ENCODE measurements at places on chromosomes 5 and 9. TPM values are rescaled to one million over a fixed set of nuclear protein-coding genes. Genes with fewer than 3 reads are reported as not detected.

DNA sequence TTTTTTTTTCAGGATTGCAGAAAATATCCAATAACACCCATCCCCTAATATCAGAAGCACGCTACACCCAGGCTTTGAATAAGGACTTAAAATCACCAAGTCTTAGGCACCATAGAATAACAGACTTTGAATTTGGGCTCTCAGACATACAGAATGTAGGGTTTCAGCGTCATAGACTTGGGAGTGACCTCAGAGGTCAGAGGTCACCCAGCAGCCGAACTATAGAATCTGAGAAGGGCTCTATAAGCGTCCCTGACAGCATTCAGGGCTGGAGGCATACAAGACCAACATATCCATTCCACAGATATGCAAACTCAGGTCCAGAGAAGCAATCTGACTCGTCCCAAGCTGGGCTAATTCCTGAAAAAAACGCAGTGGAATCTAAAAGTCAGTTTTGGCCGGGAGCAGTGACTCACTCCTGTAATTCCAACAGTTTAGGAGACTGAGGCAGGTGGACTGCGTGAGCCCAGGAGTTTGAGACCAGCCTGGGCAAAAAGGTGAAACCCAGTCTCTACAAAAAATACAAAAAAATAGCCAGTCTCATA, 34.7 kb downstream of the SLC6A7 start:
- no peak for DNase-seq

- DNase-seq = no peak
Observed at GRCh38 chr9:106450549-106450948, 412.4 kb upstream of the ZNF462 start.

DNA sequence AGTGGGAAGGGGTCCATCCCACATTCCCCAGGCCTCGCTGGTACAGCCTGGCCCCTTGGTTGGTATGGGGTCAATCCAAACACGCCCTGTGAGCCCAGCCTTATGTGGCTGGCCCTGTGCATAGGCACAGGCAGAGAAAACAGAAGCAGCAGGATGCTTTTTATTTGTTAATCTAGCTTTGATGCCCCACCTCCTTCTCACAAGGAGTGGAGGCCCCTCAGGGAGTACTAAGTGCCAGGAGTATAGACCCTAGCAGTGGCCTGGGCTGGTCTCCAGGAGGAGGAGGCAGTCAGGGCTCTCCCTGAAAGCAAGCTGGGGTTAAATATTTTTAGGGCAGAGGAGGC, 14.6 kb upstream of the TCF7 start:
- no peak for DNase-seq

DNA sequence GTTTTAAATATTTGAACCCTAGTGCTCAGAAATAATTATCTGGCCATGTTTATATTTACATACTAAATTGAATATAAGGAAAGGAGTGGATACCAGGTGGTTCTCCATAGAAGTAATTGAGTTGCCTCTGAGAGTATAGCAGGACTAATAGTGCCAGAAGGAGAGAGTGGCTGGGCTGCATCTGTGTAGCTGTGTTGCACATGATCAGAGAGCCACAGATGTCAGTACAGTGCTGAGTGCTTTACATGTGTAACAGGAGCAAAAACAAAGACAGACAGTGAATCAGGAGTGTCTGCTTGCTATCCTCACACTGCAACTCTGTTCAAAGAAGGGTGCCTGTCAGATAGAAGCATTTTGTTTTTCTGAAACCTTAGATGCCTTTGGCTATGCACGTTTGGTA, 353.9 kb upstream of the PAPPA start:
- no peak for DNase-seq

Gene PCDHB15
- total RNA-seq = 22.1 TPM

All from occipital lobe (tissue), 3 donors.